ENCODE measurements at places on chromosomes 16 and 17.

DNA sequence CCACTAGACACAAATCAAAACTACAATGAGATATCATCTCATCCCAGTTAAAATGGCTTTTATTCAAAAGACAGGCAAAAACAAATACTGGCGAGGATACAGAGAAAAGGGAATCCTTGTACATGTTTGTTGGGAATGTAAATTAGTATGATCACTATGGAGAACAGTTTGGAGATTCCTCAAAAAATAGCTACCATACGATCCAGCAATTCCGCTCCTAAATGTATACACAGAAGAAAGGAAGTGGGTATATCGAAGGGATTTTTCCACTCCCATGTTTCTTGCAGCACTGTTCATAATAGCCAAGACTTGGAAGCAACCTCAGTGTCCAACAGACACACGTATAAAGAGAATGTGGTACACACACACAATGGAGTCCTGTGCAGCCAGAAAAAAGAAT lies 35.3 kb downstream of the KATNIP start:
- DNase-seq: no peak

- no peak for DNase-seq
Observed at GRCh38 chr17:9541718-9542117, 33.9 kb downstream of the STX8 start.

- peak; percentile 71 for DNase-seq
Observed at GRCh38 chr16:4410335-4411075, 5.9 kb downstream of the CORO7 start.

DNA sequence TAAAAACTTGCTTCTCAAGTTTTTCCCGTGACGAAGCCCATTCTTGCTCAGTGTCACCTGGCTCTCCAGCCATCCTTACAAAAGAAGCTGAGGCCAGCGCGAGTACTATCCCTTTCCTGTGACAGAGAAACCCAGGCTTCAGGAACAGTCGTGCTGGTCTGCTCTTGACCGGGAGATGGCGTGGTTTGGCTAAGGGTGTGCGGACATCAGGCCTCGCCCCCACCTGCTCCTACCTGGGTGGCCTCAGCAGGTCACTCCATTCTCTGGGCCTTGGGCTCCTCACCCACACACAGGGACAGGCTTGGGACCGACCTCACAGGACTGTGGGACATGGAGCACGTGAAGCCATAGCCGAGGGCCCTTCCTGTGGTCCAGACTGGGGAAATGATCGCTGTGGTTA lies 75.2 kb upstream of the CIBAR2 start:
- no peak for DNase-seq

GRCh38 chr17:41340494-41340893 lies 10.1 kb downstream of the KRT33A start:
- no peak for DNase-seq

DNA sequence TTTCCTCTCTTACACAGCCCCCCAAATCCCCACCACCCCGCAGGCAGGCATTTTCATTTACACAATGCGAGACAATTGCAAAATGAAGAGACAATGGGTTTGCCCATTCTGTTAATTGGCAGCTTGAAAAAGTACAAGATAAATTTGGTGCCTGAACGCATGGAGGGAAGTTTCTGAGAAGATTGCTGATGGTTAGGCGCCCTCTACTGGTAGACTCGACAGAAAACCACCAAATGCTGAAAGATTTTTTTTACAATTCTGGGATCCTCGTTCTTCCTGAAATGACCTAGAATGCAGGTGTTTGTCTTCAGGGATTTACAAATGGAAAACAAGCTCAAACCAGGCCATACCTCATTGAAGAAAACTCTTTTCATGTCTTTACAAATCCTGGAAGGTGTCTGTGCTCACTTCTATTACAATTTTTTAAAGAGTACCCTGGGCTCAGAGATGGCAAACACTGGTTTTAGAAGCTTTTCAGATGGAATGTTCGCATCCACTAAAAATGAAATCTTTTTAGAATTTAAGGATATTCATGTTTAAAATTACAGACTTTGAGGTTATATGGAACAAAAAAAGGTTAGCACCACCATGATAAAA lies 338.5 kb downstream of the PMP22 start:
- DNase-seq: no peak

- peak; percentile 2 for DNase-seq
Observed at GRCh38 chr16:68590201-68590994, 51.3 kb downstream of the ZFP90 start.

DNA sequence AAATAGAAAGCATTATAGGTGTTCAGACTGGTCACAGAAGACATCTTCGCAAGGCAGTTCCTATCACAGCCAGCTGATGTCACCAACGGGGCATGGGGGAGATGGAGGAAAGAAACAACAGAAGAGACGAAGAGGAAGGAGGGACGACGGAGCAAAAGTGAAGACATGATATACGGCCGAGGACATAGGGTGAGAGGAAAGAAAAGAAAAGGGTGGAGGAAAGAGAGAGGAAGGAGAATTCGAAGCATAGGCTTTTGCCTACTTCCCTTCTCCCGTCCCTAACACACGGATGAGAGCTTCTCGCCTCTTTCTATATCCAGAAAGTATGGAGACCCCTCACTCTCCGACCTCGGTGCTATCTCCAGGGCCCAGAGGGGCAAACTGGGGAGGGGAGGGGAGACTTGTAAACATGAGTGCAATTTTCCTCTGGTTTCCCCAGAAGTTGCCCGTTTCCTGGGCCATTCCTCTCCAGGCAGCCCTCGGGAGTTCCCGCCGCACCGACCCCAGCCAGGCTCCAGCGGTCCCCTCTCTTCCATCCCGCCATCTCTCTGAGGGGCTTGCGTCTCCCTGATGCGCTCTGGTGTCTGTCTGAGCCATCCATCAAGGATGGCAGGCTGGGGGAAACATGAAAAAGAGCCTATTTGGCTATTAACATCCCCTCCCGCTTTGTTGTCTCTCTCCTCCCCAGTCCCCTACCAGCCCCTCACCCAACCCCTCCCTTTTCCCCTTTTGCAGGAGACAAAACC lies 26.0 kb downstream of the COPZ2 start:
- DNase-seq: no peak

DNA sequence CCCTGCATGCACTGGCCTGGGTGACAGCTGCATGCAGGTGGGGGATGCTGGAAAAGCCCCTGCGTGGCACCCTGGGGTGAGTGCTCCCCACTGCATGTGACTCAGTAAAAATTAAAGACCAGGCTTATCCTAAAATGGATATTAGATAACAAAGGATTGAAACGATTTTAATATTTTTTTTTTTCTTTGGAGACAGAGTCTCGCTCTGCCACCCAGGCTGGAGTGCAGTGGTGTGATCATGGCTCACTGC lies 334.9 kb downstream of the C16orf95 start:
- DNase-seq: no peak

GRCh38 chr16:62035115-62036092 lies 834 bp downstream of the CDH8 start:
- no peak for DNase-seq

GRCh38 chr17:65853816-65854215 lies 292.4 kb upstream of the AXIN2 start:
- no peak for DNase-seq

GRCh38 chr17:9931144-9931741 lies 26.2 kb upstream of the RCVRN start:
- no peak for DNase-seq

GRCh38 chr17:5793899-5794298 lies 209.6 kb upstream of the NLRP1 start:
- DNase-seq: no peak

DNA sequence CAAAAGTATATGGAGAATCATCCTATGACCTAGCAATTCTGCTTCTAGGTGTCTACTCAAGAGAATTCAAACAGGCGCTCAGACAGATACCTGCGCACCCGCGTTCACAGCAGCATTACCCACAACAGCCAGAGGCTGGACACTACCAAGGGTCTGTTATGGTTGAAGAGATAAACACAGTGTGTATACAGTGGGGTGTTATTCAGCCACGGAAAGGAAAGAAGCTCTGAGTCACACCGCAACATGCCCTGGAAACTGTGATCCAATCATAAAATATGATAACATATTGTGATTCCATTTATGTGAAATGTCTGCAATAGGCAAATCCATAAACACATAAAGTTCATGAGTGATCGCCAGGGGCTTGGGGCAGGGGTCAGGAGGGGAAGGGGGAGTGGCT lies 18.0 kb upstream of the JPH3 start:
- DNase-seq: no peak

- no peak for DNase-seq
Observed at GRCh38 chr16:31382485-31383161, 10.5 kb upstream of the ITGAD start.
